ENCODE measurements at places on chromosomes 16 and 17.

DNA sequence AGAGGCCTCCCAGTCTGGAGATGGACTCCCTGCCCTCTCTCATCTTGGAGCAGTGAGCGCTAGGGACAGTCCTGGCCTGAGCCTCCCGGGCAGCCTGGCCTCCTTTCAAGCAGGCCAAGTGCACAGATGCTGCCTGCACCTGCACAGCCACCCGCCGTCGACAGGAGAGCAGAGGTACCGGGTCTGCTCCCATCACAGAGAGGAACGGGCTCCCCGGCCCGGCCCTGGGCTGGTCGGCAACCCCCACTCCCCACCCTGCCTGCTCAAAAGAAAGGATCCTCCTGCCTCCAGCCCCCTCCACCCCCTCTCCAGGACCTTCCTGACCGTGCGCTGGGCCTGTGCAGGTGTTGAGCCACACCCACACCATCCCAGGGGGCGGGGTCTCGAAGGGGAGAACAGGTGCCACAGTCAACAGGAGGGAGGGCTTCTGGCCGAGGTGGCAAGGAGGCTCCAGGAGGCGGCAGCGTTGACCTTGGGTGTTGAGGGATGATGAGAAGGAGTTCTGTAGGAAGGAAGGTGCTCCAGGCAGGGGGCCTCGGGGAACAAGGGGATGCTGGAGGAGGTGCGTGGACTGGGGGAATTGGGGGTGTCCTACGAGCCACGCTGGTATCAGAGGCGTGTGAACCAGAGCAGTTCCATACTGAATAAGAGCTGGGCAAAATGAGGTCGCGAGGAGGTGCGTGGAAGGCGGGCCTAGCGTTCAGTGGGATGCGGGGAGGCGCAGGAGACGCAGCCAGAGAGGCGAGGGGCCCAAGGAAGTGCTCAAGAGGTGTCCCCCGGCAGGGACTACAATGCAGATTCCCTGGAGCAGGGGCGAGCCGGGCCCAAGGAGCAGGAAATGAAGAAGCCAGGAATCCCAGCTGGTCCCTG is 967 bp upstream of the CDH15 start:
- DNase-seq: no peak

DNA sequence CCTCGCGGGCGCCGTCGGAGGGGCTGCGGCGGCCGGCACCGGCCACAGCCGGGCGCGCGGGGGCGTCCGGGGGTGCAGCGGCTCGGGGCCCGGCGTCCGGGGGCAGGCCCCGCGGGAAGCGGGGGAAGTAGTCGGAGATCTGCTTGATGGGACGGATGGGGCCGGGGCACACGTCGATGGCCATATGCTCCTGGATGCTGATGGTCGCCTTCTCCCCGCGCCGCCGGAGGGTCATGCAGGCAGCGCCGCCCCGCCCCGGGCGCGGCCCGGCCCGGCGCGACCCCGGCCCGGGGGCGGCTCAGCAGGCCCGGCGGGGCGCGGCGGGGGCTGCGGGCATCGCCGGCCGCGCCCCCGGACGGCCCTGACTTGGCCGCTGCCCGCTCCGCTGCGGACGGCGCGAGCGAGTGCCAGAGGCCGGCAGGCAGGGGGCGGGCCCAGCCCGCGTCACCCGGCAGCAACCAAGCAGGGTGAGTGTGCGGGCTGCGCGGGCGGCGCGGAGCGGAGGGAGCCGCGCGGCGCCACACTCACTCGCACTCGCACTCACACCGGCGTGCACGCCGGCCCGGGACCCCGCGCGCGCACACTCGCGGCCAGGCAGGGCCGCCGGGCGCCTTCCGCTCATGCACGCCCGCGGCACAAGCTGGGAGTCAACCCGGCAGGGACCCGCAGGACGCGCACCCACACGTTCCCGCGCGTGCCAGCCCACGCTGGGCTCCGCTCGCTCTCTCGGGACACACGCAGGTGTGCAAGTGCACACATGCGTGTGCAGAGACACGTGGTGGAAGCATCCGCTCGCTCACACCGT is at the start of gene DOC2B:
Gene DOC2B (minus strand): TSS at position 406 of the 805 bp plus-strand sequence. CDS start 171 bp downstream, at position 235.
- DNase-seq: peak; percentile 19

DNA sequence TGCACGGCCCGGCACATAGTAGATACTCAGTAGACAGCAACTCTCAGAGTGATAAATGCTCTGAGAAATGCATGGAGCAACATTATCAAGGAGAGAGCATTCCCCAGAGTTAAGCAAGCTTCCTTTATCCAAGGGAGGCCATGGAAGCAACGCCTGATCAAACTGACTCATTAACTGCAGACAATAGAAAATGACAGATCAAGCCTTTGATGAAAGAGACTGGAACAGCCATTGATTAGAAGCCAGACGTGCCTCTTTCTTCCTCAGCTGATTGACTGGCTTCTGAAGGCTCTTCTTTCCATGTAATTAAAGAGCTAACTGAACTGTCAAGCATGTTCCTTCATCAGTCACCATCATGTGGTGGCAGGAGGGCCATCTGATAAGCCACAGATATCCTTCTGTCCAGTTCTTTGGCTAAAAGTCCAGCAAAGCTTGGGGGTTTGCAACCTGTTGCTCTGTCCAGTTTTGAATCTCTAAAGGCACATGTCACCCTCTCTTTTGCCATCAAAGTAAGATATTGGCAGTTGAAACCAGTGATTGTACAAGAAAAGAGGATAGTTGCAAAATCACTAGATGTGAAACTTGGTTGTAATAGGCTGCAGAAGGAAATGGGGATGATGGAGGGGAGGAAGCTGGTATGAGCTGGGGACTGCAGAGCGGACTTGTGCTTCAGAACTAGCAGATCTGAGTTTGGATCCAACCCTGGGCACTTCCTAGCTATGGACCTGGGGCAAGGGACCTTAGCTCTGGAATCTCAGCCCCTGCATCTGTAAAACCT is 188.0 kb downstream of the HAPSTR1 start:
- DNase-seq: no peak

- no peak for DNase-seq
Observed at GRCh38 chr17:44593156-44593555, 35.9 kb downstream of the FZD2 start.

GRCh38 chr17:37429453-37429852 is 22.8 kb downstream of the TADA2A start:
- no peak for DNase-seq

GRCh38 chr17:45143094-45143670 is 5.1 kb upstream of the HEXIM1 start:
- no peak for DNase-seq

DNA sequence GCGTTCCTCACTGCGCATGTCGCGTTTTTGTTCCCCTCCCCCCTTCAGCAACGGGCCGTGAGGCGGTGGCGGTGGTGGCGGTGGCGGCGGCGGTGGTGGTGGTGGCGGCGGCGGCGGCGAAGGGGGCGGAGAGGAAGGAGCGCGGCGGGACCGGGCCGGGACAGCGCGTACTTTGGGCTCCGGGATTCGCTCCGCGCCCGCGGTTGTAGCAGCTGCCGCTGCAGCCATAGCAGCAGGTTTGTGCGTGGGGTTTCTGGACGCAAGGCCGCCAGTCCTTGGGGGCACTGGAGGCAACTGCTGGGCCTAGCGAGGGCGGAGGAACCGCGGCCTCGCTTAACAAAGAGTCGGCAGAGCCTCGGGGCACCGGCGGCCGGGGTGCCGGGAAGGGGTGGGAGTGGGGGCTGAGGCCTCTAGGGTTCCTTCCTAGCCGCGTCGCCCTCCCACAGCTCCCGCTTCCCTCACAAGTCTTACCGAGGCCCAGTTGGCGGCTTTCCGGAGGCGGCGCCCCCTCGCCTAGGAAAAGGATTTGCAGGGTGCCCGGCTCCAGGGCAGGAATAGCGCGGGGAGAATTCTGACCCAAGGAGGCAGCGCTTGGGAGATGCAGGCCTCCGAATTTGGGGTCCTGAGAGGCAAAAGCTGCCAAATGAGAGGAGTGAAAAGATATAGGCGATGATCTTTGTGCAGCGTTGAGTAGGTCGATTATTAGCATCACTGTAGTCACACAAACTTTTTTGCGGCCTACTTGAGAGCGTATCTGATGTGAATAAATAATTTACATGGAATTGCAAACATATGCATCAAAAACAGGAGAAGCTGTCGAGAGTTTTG is at the start of gene DDX42:
Gene DDX42 (plus strand): TSS at position 30 of the 828 bp plus-strand sequence. CDS start 12,880 bp downstream, outside the sequence.
- DNase-seq: peak; percentile 89

DNA sequence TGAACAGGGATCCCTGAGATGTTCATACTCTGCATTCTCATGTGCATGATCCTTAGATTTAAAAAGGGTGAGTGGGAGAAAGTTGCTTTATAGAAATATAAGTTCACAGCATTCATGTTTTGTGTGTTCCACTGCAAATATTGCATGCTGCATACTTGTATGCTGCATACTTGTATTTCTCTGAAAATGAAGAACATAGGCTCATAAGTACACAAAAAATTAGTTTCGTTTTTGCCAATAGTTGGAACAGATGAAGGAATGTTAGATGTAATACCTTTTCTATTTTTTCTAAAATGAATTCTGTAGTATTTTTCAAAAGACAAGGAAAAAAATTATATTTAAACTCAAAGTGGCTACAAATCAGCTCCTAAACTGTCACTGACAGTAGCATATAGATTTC is 79.0 kb downstream of the NFAT5 start:
- DNase-seq: no peak

DNA sequence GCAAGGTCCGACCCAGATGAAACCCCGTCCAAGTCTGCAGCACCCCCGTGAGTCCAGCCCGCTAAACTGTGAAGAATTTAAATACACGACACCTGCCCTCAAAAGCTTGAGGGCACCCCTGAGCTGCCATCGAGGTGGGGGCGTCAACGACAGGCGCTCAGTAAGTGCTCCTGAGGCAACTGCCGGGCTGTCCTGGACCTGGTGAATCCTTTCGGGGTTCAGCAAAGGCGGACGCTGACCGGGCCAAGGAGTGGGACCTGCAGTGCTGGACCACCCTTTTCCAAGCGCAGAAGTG is 512 bp upstream of the ENDOV start:
- no peak for DNase-seq

DNA sequence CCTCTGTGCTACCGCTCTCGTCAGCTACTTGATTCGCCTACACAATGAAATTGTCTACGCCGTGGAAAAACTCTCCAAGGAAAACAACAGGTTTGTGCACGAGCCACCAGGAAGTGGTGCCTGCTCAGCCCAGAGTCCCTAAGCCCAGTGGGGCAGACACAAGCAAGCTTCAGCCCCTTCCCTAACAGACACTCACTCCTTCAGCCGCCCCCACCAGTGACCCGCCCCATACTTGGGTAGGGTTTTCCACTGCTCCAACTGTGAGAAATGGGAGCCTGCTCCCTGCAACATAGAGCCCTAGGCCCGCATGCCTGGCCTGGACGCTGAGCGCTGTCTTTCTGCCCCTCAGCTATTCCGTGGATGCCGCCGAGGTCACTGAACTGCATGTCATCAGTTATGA is 28.6 kb upstream of the ENDOV start:
- no peak for DNase-seq

DNA sequence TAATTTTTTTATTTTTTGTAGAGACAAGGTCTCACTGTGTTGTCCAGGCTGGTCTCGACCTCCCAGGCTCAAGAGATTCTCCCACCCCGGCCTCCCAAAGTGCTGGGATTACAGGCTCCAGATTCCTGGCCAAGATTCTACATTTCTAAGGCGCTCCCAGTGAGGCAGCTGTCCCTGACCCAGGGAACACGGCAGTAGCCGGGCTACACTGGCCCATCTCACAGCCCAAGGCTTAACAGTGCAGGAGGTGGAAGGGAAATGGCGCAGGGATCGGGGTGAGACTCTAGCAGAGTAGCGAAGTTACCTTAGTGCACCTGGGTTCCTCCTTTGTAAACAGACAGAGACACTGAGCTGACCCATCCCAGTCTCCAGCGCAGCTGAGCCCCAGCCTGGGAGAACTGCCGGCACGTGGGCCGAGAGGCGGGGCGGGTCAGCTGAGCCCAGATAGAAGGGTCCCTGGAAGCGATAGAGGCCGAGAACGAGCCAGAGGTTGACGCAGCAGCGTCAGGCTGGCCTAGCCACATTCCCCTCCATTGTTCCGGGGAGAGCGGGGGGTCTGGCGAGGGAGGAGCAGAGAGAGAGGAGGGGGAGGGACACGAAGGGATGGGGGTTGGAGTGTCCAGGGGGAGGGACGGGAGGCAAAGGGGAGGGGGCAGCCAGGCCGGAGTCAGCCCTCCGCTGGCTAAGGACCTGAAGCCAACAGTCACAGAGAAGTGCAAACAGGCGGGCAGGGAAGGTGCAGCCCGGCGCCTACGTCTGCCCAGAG is 2.5 kb downstream of the CARHSP1 start:
- no peak for DNase-seq

- no peak for DNase-seq
Observed at GRCh38 chr17:12599186-12599920, 66.3 kb upstream of the MYOCD start.

DNA sequence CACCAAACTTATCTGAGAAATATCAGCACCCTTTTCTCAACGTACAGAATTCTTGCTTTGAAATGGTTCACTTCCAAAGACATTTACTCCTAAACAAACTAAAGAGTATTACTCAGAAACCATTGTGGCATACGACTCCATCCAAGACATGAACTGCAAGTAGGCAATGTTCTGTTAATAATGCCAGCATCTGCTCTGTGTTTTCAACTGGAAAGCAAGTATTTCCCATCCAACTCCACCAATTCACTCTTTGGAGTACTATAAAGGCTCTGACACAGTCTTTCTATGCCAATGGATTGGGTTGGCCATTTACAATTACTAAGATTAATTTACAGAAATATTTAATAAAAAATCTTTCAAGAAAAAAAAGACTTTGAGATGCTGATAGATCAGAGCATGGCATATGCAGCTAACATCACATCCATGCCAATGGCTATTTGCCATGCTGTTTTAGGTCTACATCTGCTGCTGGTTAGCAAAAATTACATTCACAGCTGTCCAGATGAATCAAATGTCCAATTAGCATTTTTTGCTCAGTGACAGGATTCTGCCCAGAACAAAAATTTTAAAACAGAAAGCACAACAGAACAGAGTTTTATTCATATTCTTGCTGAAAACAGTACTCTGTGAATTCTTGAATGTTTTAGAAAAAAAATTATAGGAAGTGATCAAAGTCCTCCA is 65.9 kb upstream of the HLF start:
- no peak for DNase-seq

DNA sequence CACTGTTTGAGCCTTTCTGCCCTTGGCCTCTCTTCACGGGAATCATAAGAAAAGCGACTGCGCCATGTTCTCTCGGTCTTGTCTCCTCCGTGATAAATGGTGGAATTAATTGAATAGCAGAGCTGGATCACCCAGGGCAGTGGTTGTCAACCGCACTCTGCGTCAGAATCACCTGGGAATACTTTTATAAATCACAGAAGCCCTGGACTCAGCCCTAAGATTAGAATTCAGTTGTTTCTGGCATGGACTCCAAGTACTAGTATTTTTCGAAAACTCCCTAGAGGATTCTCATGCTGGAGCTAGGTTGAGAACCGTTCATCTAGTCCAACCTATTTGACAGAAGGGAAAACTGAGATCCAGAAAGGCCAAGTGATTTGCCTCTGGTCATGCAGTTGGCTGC is 64.1 kb downstream of the SPACA3 start:
- no peak for DNase-seq

- DNase-seq: no peak
Observed at GRCh38 chr17:43810226-43810715, 22.7 kb downstream of the MPP3 start.

DNA sequence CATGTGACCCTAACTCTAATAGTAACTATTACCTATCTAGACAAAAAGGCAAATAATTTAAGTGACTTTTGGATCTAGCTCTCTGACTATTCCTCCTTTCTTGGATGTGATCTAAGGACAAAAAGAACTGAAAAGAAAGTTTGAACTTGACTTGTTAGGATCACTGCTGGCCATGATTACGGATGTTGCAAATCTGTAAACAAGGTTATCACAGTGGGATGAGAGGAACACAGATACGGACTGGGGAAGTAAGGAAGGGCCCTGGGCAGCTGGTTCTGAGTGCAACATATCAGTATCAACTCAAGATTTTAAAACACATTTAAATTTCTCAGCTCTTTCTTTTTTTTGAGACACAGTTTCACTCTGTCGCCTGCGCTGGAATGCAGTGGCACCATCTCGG is 78.7 kb downstream of the MRM3 start:
- no peak for DNase-seq
